ENCODE measurements at places on chromosomes 1 and 21.

DNA sequence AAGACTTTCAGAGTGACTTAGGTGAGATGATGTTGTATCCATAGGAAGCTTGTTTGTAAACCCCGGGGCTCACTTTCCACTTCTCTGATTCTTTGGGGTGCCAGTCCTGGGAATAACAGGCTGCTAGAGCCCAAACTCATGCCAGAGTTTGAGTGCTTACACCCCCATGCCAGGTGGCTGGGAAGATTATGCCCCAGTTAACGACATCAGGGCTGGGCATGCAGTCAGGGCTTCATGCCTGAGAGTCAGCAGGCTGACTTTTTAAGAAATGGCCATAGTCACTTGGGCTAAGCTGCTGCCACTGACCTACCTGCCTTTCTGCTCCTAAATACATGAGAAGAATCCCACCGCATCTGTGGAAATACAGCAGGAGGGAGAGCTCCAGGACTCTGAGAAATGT is 425.6 kb upstream of the VAMP3 start:
- DNase-seq: no peak

DNA sequence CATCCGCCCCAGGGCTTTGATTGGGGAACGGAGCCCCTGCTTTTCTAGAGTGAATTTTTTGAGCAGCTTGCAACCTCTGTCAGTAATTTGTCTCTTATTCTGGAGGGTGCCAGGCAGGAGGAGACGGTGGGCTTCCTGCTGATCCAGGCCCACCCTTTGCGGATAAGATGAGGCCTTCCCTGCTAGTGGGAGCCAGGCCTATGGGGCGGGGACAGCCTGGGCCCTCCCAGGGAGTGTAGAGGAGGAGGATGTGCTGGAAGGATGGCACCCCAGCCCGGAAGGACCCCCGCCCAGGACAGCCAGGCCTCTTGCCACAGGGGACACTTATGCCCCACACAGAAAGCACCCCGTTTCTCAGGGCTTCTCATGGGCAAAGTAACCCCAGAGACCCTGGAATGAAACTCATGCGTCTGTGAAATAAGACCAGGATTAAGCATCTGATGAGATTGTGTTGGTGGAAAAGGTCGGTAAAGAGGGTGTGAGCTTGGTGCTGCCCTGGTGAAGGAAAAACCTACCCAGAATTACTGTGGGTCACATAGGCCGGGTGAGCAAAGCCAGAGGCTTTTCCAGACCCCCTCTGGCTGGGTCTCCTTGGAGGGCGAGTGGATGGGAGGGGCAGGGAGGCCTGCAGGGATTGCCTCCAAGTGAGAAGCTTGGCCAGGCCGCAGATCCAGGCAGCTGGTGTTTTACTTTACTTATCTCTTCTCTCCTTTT is 118.7 kb downstream of the SIK1 start:
- DNase-seq: no peak

DNA sequence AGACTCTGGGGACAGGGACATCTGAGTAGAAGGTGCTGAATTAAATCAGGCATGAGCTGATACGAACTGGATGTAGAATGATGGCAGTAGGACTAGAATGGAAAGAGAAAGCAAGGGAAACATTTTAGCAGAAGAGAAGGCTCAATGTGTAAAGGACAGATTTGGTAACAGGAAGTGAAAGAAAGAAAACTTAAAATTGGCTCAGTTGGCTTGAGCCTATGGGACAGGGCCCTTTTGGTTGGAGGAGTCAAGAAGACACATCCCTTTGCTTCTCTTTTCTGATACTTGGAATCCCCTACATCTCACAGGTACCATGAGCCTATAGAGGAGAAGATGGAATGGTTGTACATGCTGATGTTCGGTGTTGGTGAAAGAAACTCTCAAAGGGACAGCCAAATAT is 300.6 kb upstream of the PLXNA2 start:
- DNase-seq: no peak

DNA sequence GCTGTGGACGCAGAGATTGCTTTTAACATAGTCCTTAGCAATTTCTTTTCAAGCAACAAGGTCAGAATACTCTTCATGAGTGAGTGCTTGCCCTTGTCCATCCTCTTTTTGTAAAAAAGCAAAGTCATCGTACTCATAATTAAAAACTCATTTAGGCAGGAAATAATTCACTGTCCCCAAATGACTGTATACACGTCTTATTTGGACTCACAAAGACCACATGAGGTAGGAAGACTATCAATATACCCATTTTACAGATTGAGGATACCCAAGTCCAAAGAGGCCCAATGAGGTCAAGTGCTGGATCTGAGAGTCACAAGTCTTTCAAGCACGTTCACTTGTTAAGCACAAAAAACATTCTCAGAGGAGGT is 13.2 kb downstream of the ITPKB start:
- DNase-seq: no peak

DNA sequence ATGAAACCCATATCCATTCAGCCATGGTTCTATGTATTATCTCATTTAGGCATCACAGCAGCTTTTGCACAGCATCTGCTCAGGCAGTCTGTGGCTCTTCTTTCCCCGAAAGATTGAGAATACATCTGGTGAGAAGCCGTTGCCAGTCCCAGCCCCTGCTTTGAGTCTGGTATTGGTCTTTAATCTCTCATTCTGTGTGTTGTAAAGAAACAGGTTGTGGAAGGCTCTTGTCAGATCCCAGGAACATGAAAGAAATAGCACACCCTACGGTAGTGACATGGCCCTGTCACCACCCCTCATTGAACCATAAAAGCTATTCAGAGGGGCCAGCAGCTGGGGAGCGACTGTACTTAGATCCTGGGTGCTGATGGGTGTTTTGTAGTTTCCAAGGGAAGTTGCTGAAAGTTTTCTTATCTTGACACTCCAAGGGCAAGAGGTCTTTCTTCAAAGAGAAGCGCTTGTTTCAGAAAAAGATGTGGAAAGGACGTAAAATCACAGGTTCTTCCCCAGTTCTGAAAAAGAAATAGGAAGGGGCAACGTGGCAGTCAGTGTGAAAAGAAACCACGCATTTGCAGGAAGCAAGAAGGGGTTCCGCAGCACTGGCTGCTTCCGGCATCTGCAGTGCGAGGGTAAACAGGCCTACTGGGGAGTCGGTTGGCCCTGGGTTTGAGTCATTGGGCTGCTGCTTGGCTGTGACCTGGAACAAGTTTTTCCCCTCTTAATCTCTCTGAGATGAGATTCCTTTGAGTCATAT is 145.0 kb downstream of the DHRS3 start:
- DNase-seq: no peak

DNA sequence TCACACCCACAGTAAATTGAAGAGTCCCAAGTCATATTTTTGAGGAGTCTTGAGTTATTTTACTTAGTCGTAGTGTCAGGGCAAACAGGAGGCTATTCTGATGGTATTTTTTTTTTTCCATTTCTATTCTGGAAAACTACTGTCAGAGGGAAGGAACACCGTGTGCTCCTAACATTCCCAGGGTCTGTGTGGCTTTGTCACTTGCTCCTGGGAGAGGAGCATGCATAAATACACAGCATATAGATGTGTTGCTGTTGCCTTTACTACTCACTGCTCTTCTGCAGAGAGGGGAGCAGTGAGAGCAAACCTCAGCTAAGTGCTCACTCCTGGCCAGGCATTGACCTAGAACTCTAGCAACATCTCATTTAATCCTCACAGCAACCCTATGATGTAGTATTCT is 45.8 kb downstream of the COLGALT2 start:
- DNase-seq: no peak

DNA sequence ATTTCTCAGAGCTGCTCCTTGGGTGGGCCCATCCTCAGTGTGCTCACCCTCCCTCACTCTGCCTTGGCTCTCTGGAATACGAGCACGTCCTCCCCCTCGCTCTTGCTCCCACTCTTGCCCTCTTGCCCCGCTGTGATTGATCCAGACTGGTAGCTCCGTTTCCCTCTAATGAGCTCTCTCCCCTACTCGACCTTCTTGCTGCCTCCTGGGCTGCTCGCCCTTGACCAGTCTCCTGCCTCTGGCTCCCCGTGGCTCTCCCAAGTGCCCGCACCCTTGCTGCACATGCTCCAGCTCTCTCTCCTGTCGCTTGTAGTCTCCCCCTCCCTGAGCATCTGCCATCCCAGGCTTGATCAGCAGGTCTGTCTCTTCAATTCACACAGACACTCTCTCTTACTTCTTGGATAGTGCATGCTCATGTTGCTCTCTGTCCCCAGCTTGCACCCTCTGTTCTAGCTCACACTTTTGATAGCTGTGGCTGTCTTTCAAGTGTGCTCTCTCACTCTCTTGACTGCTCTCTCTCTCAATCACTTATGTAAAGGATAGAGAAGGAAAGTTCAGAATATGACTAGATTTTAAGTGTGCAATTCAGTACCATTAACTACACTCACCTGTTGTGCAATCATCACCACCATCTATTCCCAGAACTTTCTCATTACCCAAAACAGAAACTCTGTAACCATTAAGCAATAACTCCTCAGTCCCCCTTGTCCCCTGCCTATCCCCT is 51.1 kb downstream of the PHC2 start:
- no peak for DNase-seq

- DNase-seq: no peak
Measured at GRCh38 chr1:104884939-104885338, 1135.2 kb downstream of the AMY1C start.

DNA sequence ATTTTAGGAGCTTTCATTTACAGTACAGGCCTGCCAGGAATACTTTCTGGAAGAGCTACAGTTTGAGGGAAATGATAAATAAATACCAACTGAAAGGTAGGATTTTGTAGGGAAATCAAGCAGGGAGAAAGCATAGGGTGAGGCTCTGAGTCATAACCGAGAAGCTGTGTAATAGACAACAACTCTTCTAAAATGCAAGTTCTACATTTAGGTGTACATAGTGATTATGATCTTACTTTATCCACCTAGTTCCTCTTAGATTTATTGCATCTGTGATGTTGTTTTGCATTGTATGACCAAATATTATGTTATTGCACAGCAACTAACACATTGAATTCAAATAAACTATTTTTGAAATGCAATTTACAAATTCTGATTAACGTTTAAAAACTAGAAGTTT is 819.3 kb downstream of the PLA2G4A start:
- DNase-seq: no peak

DNA sequence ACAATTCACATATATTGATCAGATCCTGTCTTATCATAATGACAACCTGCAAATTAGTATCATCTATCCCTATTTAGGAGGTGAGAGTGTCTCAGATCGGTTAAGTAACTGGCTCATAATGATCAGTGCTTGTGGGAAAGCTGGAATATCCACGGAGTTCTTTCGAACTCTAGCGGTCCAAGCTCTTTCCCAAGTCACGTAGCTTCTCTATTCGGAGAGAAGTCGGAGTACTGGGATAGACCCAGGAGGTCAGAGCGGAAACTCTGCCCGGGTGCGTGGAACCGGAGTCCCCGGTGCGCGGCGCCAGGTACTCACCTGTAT is 339 bp downstream of the PTGS2 start:
- no peak for DNase-seq

- DNase-seq: no peak
Measured at GRCh38 chr1:228001738-228002535, 4.9 kb upstream of the WNT3A start.

GRCh38 chr1:119361620-119362344 is 6.8 kb upstream of the HAO2 start:
- DNase-seq: no peak

DNA sequence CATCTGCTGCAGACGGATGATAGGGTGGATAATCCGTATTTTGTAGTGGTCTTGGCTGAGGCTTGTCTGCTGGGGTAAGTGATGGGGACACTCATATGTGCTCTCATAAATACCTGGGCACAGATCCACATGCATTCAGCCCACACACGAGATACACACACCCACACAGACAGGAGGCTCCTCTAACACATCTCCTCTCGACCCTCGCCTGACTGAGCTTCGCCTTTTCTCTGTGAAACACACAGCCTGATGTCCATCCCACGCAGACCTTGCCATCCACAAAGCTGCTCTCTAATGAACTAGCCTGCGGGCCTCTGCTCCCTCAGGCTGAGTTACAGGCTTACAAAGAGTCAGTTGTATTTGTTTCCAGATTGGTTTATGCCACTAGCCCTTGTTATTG is 96.3 kb upstream of the CSF3R start:
- no peak for DNase-seq

DNA sequence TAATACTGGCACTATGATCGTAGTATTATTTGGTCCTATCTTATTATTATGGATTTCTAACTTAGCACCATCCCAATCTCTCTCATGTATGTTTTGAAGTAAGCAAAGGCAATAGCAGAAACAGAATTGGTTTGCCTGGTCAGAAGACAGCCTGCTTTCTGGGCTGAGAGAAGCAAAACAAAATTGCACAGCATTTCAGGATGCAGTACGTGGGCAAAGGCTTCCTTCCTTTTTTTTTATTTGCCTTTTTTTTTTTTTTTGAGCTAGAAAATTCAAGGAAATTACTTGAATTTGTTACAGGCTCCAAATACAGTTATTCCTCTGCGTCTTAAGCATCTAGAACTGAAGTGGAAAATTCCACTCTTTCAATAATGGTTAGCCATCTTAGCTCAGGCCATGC is 8.8 kb downstream of the CDA start:
- DNase-seq: no peak

DNA sequence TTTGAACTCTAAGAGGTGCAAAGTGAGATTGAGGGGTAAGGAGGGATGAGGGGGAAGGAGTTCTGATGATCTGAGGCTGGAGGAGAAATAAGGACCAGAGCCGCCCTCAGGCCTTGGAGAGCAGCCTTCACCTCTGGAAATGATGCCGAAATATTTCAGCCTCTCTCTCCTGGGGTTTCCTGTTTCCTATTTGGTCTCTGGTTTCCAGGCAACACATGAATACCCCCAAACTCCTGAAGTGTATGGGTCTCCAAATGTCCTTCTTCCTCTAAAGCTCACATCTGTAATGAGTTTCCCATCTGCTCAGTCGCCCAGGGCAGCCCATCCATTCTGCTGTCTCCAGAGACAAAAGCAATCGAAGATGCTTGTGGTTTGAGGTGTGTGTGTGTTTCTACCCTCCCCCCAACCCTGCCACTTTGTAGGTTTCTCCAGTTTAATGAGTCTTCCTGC is 52.0 kb upstream of the FAM20B start:
- DNase-seq: no peak

Data from NCI-H1436 treated with DMSO at 0.1 percent for 48 hours (cell line).